ENCODE measurements at places on chromosomes 2 and 18.
A peak's percentile ranks its signal among the peaks of the same experiment; 100 is the strongest.

DNA sequence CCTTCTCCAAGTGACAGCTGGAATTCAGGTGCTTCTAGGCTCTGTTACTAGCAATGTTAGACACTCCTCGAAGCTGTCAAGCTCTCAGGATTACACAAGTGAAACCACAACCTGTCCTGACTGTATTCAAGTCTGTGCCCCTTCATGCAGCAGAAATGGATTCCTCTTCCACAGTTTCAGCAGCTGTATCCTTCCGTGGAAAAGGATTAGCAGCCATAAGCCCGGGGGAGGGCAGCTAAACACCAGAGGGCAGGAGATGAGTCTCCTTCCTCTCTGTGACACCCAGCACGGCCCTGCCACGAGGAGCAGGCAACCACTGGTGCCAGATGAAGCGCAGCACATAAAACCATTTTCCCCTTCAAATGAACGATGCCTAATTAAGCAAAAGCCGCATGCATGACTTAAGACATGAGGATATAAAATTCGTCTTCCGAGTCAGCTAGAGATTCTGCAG, 1.2 kb downstream of the ST3GAL5 start:
- peak; percentile 78 for DNase-seq

GRCh38 chr18:73940721-73941120, 206.9 kb downstream of the FBXO15 start:
- DNase-seq, result no peak

DNA sequence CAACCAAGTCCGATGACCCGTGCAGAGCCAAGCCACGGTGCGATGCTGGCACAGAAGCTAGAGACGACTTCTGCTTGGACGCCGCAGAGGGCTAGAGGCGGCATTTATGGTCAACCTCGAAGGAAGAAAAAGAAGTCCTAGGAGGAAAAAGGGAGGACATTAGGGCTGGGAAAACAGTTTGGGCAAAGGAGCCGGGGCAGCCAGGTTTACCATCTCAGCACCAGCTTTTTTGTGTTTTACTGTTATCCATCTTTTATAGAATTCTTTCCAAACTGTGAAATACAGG, 643 bp upstream of the DTNB start:
- DNase-seq, result no peak

- DNase-seq, result no peak
These were observed 204.2 kb downstream of the MBD2 start for GRCh38 chr18:54020156-54020745.

Measured in suprapubic skin (tissue), 4 donors.